ENCODE measurements at places on chromosomes 1 and 21.

DNA sequence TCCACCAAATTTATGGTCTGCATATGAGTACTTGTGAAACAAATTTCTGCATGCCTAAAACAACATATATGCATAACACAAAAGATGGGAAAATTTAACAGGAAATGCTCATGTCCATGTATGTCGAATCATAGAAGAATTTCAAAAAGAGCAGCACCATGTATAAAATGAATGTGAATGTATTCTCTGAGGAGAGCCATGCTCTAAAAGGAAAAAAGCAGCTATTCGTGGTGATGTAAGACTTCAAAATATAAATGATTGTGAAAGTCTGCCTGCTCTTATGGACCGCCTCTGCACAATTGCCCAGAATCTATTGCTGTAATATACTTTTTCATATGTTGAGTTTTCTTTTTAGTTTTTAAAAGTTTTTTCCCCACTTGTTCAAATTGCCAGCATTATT lies 66.8 kb downstream of the EPB41 start:
- no peak for DNase-seq

- no peak for DNase-seq
Measured at GRCh38 chr1:153945131-153945794, 1.3 kb downstream of the DENND4B start.

DNA sequence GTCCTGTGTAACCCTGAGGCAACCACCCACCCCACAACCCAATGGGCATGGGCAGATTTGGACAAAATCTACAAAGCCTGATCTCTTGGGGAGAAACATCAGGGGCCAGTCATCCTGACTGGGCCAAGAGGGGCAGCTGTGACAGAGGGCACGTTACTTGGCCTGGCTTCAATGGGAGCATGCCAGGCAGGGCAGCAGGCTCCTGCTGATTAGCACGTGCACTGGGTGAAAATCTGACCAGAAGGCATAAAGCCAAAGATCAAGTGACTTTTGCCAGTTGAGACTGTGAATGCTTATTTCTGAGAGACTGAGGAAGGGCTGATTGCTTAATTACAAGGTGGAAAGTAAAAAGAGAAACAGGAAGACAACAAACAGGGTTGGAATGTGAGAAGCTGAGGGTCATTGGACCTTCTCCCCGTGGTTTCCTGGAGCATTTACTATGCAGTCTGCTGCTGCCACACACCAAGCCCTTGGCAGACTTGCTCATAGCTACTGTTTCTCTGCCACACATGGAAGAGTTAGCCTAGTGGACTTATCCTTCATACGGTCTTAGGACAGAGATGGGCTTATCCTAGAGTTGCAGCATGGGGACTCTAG lies 39.8 kb upstream of the TNR start:
- DNase-seq: no peak

GRCh38 chr1:226798427-226799411 lies 59.6 kb upstream of the ITPKB start:
- DNase-seq: no peak

DNA sequence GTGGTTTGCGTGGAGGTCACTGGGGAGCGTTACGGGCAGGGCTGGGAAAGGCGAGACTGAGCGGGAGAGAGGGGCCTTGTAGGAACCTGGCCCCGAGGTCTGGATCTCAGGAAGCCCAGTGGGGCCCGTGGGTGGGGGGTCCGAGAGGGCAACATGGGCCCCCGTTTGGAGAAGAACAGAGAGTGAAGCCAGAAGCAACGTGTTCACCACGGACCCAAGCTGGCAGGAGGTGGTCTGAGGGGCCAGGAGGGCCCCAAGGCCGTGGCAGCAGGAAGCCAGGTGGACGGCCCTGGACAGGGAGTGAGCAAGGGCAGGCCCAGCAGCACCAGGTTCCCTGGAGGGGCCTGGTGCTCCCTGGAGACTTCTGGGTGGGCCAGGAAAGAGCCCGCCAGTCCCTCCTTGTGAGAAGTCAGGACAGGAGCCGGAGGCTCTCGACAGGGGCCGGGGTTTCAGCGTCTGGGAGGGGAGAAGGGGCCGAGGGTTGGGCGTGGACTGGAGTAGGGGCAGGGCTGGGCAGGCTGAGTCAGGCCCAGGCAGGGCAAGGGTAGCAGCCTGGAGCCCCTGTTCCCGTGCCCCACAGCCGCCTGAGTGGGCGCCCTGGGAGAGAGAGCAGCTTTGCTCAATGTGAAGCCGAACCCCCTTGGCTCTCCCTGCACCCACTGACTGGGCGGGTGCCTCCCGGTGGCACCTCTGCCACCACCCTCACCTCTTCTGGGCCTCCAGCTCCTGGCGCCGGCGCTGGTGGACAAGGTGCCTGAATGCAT lies 33.5 kb downstream of the CFAP74 start:
- DNase-seq: no peak

- DNase-seq: no peak
Measured at GRCh38 chr1:203281033-203281432, 24.3 kb upstream of the BTG2 start.

- DNase-seq: no peak
Measured at GRCh38 chr1:16168622-16169360, 12.9 kb upstream of the EPHA2 start.

DNA sequence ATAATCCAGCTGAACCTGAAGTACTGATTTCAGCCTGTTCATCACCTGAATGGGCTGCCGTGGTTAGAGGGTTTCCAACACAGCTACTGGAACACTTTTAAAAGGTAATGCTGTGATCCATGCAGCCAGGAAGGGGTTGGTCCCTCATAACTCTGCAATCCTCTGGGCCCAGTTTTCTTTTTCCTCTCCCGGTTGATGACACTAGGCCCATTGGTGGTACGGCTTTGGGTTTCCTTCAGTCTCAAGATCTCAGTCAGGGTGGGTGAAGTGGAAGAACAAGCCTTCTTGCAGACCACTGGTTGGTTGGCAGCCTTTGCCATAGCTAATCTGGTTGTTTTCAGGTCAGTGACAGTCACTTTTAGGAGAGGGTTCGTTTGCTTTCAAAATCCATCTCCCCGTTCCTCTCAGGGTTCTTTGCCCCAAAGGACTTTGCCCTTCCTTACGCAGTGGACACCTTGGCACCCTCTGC lies 502 bp upstream of the SLC35A3 start:
- DNase-seq: no peak

GRCh38 chr1:6834366-6834765 lies 49.1 kb downstream of the CAMTA1 start:
- DNase-seq: no peak

- no peak for DNase-seq
Measured at GRCh38 chr1:9653210-9653490, 1.6 kb downstream of the PIK3CD start.

GRCh38 chr1:166026143-166026542 lies 140.7 kb downstream of the FAM78B start:
- DNase-seq: no peak

GRCh38 chr1:108007531-108007930 lies 42.6 kb upstream of the VAV3 start:
- DNase-seq: no peak

DNA sequence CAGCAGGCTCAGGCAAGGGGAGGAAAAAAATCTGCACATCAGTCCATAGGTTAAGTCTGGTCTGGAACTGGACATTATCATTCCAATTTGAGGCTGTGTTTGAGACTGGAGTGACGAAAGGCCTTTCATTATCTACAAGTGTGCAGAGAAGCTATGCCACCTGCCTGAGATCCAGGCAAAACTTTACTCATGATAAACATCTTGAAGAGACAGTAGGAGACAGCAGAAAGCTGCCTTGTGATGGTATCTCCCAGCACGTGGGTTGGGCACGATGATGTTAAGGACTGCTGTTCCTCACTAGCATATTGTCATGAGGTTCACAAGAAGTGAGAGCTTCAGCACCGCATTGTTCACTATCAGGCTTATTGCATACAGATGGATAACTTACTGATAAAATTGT lies 126.4 kb downstream of the PLXNA2 start:
- no peak for DNase-seq

- DNase-seq: peak; percentile 48
Measured at GRCh38 chr21:38645282-38645681, 147.0 kb upstream of the ERG start.

GRCh38 chr1:44828003-44828651 lies 14.9 kb downstream of the PTCH2 start:
- no peak for DNase-seq

DNA sequence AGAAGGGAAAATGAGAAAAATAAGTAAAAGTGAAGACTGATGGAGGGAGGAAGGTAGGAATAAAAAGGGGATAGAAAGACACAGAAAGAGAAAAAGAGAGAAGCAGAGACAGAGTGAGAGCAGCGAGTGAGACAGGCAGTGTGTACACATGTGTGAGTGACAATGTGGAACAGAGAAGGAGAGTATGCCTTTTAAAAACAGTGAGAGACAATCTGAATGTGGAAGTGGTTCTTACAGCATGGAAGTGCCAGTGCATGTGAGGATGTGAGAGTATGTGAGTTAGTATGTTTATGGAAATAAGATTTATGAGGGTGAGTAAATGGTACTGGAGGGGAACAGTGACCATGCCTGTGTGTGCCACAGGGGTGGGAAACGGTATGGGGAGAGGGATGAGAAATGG lies 1.2 kb downstream of the NEGR1 start:
- DNase-seq: no peak

GRCh38 chr1:164495905-164496304 lies 63.1 kb upstream of the PBX1 start:
- DNase-seq: no peak

- DNase-seq: no peak
Measured at GRCh38 chr1:54540582-54541295, 7.3 kb upstream of the ACOT11 start.

- no peak for DNase-seq
Measured at GRCh38 chr1:37533317-37534093, 18.9 kb upstream of the MEAF6 start.

- DNase-seq: no peak
Measured at GRCh38 chr1:42086146-42086545, 67.1 kb upstream of the GUCA2B start.

GRCh38 chr1:6519935-6520671 lies 28.6 kb upstream of the PLEKHG5 start:
- DNase-seq: peak; percentile 62

DNA sequence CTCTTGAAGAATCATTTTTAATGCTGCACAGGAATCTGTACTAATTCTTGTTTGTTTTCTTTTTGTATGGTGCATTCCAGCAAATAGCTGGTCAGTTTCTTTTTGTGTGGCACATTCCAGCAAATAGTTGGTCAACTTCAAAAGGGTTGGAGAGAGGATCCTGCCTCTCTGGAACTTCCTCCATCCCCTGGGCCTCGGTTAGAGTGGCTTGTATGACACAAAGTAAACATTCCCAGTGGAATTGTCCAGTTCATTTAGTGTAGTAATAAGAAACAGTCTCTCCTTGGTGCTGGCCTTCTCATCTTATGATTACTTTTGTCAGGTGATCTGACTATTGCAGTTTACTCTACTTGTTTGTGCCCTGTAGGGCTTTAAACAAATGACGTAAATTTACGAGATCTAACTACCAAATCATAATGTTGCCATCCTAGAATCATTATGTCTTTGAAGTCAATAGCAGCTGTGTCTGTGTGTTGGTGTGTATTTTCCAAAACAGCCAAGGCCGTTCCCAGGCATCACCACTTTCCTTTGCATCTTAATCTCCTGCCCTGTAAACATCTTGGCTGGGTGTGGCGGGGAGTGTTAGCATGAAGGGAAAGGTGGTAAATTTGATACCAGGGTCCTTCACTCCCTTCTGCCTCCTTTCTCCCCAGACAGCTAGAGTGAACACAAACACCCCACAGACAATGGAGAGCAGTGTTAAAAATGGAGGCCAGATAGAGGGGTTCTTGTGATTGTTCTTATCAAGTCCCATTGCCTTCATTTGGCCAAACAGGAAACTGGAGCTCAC lies 77.9 kb downstream of the CDC7 start:
- DNase-seq: no peak

DNA sequence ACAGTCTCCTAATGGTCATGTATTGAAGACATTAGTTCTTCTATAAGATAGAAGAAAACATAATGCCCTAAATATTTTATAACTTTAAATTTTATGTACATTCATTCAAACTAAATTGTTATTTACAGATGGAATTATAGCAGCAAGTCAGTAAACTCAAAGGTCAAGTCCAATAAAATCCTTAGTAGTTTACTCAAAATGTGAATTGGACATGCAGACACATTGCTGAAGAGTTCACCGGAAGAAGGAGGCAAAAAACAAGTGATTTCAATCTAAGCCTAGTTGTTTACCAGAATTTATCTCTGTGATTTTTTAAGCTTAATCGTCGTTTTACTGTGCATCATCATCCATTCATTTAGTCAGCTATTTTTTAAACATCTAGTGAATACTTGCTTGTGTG lies 149.7 kb downstream of the GREM2 start:
- DNase-seq: no peak

DNA sequence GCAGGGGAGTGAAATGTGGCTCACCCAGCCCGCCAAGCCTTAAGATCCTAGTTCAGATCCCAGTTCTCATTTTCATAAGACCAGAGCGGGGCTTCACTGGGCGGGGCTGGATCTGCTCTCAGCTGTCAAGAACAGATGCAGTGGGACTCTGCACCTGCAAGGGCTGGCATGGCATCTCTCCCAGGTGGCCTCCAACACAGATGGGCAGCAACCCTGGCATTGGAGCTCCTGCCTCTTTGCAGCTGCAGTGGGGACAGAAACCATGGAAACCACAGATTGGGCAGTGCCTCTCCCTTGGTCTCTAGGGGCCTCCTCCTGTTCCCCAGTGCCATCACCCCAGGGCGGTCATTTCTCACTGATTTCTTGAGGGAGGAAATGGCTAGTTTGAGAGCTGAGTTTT lies 267.7 kb downstream of the PRDM2 start:
- no peak for DNase-seq

DNA sequence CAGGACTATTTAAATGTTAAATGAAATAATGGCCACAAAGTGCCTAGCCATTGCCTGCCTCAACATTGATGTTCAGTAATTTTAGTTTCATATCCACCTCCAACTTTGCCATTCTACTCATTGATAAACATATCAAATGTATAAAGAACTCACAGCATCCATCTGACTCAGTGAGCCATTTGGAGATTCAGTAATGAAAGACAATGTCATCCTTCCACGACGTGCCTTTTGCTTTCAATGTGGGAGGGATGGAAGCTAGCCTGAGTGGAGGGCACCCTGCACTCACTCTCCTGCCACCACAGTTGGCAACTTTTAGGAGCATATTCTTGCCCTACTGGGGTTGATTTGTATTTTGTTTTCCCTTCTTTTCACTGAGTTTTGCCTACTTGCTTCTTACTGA lies 151.5 kb downstream of the GLUL start:
- DNase-seq: no peak

GRCh38 chr1:30083800-30084464 lies 639.5 kb downstream of the MATN1 start:
- peak; percentile 26 for DNase-seq

- DNase-seq: no peak
Measured at GRCh38 chr21:28608646-28609045, 384.0 kb downstream of the LTN1 start.

DNA sequence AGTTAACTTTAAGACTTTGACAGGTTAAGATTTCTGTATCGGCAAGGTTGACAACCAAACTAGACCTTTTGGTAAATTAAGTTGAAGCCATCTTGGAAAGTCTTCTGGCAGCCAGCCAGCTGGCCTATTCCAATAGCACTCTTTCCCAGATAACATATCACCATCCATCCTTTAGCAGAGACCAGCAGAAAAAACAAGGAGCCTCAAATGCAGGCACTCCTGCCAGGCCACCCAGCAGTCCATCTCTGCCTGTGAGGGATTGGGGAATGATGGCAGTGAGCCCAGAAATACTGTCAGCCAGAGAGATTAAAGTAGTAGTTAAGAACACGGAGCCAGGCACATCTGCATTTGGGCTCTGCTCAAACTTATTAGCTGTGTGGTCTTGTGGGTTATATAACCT lies 19.4 kb downstream of the ZBTB40 start:
- no peak for DNase-seq

GRCh38 chr1:202004711-202005110 lies 5.7 kb upstream of the ELF3 start:
- DNase-seq: no peak

- DNase-seq: no peak
Measured at GRCh38 chr1:29756498-29756897, 520.2 kb downstream of the PTPRU start.

Measured in BJ (cell line).